ENCODE measurements at places on chromosomes 5 and 9.
A peak's percentile ranks its signal among the peaks of the same experiment; 100 is the strongest.

GRCh38 chr5:178112545-178112944 lies 787 bp upstream of the N4BP3 start:
- DNase-seq, result no peak

- no peak for DNase-seq
Observed at GRCh38 chr5:891837-892393, 686 bp downstream of the BRD9 start.

DNA sequence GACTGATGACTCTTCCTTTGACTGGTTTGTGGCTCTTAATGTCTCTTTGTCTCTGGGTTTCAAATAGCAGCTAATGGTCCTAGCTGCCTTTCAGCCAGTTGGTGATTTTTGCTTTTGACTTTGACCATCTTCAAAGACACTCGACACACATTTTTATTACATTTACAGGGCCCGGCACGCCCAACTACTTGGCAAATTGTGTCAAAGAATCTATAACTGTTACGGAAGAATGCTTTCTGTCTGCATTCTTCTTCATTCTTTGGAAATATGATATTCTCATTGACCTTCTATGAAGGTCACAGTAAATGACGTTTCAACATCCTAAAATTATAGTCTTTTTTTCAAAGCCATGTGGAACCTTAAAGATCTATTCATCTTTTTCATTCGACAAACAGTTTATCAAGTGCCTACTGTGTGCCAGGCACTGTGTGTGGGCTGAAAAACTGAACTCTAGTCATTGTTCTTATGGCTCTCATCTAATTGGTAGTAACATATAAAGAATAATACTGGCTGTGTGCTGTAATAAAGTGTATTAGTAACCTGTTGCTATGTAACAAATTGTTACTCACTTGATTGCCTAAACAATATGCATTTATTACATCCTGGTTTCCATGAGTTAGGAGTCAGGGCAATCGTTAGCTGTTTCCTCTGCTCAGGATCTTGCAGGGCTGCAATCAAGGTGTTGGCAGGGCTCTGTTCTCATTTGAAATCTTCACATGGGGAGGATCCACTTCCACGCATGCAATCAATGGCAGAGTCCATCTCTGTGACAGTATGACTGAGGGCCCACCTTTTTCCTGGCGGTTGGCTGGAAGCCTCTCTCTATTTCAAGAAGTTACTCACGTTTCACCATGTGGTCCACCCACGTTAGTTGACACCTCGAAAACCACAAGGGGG lies 7.0 kb upstream of the WHRN start:
- no peak for DNase-seq

- no peak for DNase-seq
Observed at GRCh38 chr5:128722551-128722950, 184.5 kb upstream of the FBN2 start.

- peak; percentile 65 for DNase-seq
Observed at GRCh38 chr5:1801222-1801966, at the start of gene NDUFS6. NDUFS6 (plus strand) TSS chr5:1801407; CDS start chr5:1801418, 11 bp downstream.

DNA sequence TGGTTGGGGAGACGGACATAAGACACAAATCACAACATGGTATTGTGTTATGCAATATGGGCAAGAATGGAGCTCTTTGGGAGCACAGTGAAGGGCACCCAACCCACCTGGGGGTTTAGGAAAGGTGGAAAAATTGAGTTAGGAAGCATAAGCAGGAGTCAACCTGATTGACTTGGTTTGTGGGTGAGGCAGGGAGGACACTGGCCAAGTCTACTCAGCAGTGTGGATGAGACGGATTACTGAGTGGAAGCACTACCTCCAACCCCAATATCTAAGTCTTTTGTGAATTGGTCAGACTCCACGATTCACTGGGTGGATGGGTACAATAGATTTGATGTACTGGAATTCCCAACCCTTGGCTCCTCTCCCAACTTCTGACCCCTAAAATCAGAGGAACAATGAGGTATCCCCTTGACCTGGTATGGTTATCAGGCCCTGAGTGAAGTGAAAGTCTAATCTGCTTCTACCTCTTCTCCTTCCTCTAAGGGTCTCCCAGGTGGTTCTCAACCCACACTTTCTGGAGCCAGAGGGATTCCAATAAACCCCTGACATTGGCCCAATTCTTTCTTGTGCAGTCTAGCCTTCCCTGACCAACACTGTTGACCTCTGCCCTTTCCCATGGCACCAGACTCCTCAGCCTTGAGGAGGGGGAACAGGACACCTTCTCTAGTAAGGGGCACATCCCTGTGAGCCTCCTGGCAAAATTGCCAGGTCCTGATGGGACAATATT lies 5.2 kb downstream of the EGR1 start:
- no peak for DNase-seq

GRCh38 chr9:37954581-37954981 lies 50.7 kb upstream of the SLC25A51 start:
- no peak for DNase-seq

DNA sequence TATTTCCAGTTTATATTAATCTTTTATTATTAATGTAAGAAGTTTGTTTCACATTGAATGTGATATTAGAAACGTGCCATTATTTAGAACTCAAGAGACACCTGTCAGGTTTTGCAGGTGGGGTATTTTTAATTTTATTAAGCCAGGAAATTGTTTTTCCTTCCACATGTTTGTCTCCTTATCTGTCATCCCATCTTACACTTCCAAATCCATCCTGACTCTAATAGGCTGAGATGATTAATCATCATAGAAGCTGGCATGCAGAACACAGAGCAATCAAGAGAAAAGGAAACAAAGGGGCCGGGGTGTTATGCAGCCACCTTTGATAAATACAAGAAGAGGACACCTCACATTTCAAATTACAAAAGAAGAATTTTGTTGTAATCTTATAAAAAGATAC lies 506.5 kb downstream of the ISL1 start:
- DNase-seq, result no peak

- peak; percentile 13 for DNase-seq
Observed at GRCh38 chr5:18497089-18497488, 862.8 kb downstream of the TAF11L14 start.

DNA sequence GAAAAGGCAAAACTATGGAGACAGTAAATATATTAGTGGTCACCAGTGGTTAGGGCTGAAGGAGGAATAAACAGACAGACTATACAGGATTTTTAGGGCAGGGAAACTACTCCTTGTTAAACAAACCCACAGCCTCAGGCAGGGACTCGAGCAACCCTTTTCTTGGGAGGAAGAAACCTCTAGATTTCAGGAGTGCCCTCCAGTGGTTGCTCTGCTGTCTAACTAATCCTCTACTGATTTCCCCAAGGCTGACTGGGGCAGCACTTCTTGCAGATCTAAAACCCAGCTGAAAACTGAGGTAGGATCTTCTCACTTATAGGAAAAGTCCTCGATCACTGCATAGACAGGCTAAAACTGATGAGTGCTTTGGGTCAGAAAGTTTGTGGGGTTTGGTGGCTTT lies 176.8 kb downstream of the ISOC1 start:
- peak; percentile 54 for DNase-seq

DNA sequence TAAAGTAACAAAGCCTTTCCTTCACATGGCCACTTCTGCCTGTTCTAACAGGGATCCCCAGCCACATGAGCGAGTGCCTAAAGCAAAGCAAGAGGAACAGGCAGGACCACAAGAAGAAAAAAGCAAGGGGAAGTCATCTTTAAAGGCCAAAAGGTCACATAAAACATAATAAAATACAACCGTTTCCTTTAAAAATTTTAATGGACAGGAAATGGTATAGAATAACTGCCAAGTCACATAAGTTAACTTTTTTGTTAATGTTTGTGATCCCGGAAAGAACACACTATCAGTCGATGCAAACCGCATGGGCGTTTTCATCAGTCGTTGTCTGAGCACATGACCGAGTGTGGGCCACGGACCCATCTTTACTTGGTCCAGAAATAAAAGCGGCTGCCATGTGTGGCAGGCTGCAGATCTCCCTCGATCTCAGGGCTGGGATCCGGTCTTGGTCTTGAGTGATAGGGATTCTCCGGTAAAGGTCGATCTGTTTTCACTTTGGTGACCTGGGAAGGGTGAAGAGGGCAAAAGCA lies 15.6 kb downstream of the NDUFA8 start:
- DNase-seq, result no peak

- DNase-seq, result no peak
Observed at GRCh38 chr9:36551910-36552309, 20.8 kb upstream of the MELK start.

DNA sequence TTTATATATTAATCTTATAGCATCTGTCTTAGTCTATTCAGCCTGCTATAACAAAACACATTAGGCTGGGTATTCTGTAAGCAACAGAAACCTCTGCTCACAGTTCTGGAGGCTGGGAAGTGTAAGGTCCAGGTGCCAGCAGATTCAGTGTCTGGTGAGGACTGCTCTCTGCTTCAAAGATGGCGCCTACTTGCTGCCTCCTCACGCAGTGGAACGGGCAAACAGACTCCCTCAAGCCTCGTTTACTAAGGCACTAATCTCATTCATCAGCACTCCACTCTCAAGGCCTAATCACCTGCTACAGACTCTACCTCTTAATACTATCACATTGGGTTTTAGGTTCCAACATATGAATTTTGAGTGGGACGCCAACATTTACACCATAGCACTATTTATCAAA lies 5.2 kb upstream of the TBC1D2 start:
- no peak for DNase-seq

- DNase-seq, result peak; percentile 73
Observed at GRCh38 chr5:77560677-77561263, 68.7 kb upstream of the WDR41 start.

DNA sequence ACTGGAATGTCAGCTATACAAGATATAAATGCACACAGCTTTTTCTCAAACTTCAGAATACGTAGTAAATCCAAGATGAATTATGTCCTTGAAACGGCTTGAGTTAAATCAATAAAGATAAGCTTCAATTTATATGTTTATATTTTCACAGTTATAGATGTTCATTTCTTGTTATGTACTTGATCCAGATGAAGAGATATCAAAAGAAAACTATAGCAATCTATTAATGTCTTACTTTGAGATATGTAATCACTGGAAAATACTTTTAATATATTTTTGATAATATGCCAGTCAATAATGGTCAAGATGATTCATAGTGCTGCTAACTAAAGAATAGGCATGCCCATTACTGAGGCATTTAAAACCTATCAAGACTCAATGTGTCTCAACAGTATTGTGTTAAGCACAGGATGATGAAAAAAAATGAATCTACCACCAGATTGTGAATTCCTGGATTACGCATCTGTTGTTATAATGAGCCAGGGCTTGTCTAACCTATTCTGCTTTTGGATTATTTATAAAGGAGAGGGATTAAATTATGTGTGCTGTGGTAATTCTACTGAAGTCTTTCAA lies 372.6 kb upstream of the PRR16 start:
- no peak for DNase-seq

DNA sequence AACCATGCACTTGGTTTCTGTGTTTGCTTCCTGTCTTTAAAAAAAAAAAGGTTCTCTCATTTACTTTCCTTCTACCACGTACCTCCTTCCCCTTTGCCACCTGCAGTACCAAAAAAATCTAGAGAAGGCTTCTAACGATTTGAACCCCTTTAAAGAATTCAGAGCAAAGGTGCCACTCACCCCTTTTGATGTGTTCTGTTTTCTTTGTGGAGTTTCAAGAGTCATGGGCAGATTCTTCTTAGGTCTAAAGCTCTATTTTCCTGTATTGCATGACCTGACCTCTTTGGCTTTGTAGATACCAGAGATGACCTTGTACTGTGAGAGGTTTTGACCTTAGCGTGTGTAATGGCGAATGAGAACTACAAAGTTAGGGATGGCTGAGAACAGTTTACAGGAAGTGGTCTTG lies 29.0 kb downstream of the TXNDC8 start:
- DNase-seq, result no peak

DNA sequence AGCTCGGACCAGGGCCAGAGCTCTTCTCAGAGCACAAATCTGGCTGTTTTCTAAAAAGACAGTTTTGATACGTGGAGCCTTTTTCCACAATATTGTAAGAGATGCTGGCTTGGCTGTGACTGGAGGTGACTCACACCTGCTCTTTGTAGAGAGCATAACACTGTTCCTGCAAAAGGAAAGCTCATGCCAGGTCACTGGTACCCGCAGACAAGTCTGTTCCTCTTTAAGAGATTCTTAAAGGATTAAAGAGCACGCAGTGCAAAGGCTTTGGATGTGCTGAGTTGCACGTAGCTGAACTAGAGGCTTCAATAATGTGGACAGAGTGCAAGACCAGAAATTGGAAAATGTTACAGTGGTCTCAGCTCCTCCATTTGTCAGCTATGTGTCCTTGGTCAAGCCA lies 19.0 kb downstream of the ACTL7B start:
- no peak for DNase-seq

GRCh38 chr5:74433255-74433895 lies 207.2 kb downstream of the ENC1 start:
- DNase-seq, result peak; percentile 63

- DNase-seq, result no peak
Observed at GRCh38 chr9:135357863-135358551, 121.6 kb upstream of the PPP1R26 start.
